Stromal cell of bone marrow (primary cell): ENCODE measurements at places on chromosomes 2 and 18.

DNA sequence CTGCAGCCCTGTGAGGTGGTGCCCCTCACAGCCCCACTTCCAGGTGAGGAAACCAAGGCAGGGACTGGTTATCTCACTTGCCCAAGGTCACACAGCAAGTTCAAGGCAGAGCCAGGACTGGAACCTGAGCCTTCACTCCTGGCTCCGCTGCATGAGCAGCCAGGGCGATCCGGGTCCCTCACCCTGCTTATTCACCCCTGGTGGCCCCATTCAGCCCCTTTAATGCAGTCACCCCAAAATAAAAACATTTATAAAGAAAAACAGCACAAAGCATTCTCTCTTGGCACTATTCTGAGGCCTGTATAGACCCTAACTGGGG lies 57.3 kb downstream of the POLR1A start:
- no peak for DNase-seq

GRCh38 chr2:86143307-86143706 lies 37.3 kb downstream of the PTCD3 start:
- no peak for DNase-seq

GRCh38 chr2:167697194-167697593 lies 550.2 kb downstream of the STK39 start:
- DNase-seq, result no peak

DNA sequence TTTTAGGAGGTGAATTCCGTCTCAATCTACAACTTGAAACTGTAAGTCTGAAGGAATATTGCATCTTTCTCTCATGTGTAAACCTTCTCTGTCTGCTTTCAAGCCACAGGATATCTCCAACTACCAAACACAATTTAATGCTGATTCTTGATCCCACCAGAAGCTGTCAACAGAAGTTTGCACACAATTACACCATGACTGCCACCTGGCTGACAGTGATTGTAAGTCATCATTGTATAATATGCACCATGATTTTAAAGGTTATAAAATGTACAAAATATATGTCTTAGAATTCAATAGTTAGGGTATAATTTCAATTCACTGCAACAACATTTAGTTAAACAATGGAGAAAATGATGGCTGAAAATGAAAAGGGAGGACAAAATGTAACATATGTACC lies 18.4 kb downstream of the PREPL start:
- DNase-seq, result no peak

- DNase-seq, result no peak
Measured at GRCh38 chr2:96144481-96145035, 682 bp downstream of the DUSP2 start.

DNA sequence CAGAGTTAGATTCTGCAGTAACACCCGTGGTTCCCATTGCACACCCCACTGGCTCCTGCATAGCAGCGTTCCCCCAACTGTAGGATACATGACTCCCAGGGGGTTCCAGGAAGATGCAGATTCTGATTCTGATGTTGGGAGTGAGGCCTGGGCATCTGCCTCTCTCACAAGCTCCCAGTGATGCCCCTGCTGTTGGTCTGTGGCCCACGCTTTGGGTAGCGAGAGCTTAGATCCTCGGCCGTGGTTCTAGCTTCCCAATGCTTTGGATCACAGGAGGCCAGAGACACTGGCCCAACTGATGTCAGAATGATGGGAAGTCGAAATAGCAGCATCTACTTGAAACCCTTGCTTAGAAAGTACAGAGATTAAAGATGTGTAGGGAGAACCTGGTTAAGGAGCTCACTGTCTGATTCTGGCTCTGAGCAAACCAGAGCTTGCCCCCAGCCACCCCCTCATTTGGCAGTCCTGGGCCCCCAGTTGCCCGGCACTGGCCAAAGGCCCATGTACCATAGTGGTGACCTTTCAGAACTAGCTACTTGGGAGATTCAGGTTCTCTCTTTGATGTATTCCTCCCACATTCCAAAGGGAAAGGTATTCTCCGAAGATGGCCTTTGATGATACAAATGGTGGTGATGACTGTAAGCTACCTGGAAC lies 197.5 kb downstream of the FAM210A start:
- DNase-seq, result no peak

- DNase-seq, result peak; percentile 49
Measured at GRCh38 chr2:211745295-211746097, 793.1 kb downstream of the ERBB4 start.

- peak; percentile 52 for DNase-seq
Measured at GRCh38 chr2:25342372-25343186, 854 bp upstream of the DNMT3A start.

DNA sequence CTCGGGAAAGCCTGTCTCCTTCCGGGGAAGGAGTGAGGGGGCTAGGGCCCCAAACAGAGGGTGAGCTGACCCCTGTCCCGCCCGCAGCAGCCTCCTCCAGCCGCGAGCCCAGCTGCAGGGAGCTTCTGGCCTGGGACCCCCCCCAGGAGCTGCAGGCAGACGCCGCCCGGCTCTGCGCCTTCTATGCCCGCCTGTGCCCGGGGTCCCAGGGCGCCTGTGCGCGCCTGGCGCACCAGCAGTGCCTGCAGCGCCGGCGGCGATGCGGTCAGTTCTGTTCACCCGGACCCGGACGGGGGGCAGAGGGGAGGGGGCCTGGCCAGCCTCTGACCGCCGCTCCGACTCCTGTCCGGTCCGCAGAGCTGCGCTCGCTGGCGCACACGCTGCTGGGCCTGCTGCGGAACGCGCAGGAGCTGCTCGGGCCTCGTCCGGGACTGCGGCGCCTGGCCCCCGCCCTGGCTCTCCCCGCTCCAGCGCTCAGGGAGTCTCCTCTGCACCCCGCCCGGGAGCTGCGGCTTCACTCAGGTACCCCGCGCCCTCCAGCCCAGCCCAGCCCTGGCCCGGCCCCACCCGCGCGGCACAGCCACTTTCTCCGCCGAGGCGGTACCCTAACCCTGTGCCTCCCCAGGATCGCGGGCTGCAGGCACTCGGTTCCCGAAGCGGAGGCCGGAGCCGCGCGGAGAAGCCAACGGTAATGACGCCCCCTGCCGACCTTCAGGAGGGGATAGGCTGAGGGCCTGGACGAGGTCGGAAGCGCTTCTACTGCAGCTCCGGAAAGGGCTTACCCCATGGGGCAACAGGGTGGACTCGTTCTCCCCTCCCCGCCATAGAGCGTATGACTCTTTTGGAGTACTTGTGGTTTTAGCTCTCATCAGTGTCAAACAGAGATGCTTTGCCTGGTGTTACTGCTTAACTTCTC lies 2.0 kb upstream of the CHRND start:
- DNase-seq, result peak; percentile 3

DNA sequence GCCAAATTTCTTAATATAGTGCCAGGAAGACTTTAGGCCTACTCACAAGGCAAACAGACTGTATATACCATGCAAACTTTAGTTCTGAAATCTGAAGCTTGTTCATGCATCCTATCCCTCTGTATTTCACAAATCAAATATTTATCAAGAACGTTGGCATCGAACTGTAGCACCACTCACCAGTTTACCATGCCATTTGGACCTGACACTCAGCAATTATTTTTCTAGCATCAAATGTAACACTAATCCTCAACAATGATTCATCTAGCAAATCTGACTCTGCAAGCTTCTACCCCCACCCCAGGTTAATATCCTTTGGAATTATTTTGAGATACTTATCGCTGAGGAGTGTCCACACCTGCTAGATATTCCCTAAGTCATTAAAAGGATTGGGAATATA lies 1506.6 kb downstream of the LRP1B start:
- no peak for DNase-seq

DNA sequence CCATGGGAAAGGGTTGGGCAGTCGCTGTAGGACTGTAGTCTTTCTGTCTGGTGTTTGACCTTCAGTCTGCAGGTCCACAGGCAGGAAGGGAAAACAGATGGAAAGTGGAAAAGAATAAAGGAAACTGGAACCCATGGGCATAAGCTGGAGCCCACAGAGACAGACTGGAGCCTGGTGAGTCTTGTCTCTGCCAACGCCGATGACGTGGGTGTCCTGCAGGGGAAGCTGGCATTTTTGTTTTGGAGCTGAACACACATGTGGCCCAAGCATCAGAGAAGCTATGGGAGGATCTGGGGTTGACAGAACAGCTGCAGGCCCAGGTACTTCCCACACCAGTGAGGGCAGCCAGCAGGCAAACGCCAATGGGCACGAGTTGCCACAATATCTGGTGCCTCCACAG lies 28.2 kb upstream of the SOCS6 start:
- no peak for DNase-seq

GRCh38 chr2:199485732-199486335 lies 28.1 kb upstream of the SATB2 start:
- DNase-seq, result no peak

- DNase-seq, result no peak
Measured at GRCh38 chr2:160703648-160704585, 210.3 kb upstream of the RBMS1 start.

- no peak for DNase-seq
Measured at GRCh38 chr2:186883666-186884065, 34.7 kb upstream of the ZSWIM2 start.
